Foreskin fibroblast (primary cell): ENCODE measurements at places on chromosomes 7 and 10.

GRCh38 chr10:15296701-15297100 lies 74.4 kb downstream of the FAM171A1 start:
- DNase-seq: no peak

DNA sequence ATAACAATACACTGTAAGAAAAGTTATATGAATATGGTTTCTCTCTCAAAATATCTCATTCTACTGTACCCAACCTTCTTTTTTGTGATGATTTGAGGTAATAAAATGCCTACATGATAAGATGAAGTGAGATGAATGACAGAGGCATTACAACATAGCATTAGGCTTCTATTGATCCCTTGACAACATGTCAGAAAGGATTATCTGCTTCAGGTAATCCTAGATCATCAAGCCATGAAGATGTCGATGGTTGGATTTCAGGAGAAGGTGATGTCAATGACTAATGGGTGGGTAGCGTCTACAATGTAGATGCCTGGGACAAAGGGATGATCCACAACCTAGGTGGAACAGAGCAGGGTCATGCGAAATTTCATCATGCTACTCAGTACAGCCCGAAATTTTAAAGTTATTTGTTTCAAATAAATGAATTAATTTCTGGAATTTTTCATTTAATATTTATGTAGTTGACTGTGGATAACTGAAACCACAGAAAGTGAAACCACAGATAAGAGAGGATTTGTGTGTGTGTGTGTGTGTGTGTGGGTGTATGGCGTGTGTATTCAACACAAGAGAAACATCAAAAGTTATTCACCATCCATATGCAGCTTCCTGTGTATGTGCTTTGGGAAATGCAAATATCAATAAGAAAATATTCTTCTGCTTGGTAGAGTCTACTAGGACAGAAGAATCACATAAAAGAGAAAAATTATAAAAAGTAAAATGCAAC lies 77.0 kb downstream of the MAGI2 start:
- no peak for DNase-seq

DNA sequence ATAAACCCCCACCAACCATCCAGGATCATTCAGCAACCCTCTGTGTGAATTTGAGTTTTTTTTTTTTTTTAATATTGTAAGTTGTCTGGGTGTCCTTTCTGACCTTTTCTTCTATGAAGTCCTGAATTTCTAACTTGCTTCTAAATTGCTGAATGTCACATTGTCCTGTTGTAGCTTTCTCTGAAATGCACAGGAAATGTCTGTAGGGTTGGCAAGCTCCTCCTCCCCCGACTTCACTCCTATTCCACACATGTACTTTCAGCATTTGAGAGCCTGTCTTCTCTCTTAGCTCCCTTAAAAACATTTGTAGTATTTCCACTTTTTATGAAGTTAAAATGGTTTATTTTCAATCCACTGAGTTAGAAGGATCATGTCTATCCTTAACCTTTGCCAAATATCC lies 3.3 kb upstream of the CNNM2 start:
- no peak for DNase-seq

GRCh38 chr7:87156709-87157108 lies 4.5 kb downstream of the DMTF1 start:
- no peak for DNase-seq

GRCh38 chr10:96493871-96494525 lies 19.7 kb downstream of the TLL2 start:
- DNase-seq: no peak

DNA sequence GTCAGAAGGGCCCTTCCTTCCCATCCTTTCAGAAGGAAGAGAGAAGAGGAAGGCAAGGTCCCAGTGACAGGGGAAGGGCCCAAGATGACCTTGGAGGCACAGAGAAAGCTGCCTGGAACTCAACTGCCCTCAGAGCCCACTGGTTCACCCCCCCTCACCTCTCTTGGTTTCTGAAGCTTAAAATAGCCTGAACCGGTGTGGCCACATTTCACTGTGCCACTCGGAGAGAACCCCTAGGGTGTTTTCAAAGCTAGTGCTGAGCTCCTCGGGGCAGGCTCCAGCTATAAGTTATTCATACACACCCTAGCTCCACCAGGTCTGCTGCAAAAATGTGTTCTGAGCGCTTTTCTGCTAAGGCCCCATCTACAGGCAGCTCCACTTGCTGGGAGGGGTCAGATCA lies 60.9 kb upstream of the ADRB1 start:
- DNase-seq: no peak

DNA sequence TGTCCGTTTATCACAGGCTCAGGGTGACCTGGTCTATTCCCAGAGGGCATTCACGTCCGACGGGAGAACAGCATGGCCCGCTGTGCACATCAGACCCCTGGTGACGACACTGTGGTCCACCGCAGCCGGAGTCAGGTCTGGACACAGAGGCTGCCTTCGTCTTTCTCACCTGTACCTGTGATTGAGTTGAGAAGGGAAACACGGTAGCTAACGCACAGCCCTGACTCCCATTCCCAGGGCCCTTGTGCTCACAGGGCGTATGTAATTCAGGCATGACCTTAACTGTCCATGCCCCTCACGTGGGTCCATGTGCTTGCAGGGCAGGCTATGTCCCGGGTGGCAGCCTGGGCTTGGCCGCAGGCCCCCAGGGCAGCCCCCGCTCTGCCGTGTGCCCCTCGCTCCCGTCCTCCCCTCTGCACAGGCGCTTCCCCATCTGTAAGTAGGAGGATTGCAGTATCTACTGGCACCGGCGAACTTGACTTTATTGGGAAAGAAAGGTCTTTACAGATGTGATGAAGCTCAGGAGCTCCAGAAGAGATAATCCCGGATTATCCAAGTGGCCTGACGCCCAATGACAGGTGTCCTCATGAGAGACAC lies 221.3 kb upstream of the TCERG1L start:
- DNase-seq: no peak

DNA sequence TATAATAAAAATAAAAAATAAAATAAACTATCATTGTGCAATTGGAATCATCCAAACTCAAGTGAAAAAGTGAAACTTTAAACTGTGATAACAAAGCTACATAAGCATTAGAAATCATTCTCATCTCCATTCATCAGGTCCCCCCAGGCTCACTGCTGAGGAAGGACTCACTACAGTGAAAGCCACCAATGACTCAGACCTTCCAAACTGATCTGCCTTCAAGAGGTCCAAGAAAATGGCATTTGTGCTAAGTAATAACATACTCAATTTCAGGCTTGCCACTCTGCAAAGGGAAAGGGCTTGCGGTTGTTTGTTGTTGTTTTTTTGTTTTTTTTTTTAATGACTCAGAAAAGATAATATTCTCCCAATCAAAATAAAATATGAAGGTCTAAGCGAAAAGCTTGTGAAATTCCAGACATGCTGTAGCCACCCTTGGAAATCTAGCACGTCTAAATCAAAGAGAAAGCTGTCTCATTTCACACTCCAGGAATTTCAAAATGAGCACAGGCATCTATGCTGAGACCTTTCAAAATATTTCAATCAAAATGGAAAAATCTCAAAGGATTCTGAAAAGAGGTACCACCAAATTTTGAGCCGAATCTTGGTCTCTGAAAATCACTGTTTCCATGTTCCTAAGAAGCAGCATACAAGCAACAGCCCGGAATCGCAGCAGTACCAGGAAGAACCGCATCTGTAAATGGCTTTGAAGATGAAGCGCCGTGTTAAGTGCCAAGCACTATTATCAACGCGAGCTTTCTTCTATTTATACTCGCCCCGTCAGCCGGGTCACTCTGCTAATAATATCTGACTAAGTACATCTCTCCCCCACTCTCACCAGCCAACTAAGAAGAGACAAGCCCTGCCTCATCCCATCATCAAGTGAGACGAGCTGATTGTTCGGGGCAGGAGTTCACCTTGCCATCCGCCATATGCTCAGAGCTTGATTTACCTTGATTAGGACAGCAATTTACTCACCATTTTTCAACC lies 13.5 kb downstream of the SFMBT2 start:
- DNase-seq: peak; percentile 27
